Psoas muscle (tissue), 8 donors: ENCODE measurements at places on chromosomes 12 and 14.

GRCh38 chr14:92093320-92093719, 13.1 kb downstream of the ATXN3 start:
- H3K4me3 ChIP-seq = no peak overlapping the region
- H3K4me1 ChIP-seq = no peaks in the 10 kb centered on the region
- H3K27ac ChIP-seq = no peak overlapping the region
- no peaks in the 10 kb centered on the region for H3K27me3 ChIP-seq
- H3K36me3 ChIP-seq = peaks cover 68% of the 10 kb centered on the region

DNA sequence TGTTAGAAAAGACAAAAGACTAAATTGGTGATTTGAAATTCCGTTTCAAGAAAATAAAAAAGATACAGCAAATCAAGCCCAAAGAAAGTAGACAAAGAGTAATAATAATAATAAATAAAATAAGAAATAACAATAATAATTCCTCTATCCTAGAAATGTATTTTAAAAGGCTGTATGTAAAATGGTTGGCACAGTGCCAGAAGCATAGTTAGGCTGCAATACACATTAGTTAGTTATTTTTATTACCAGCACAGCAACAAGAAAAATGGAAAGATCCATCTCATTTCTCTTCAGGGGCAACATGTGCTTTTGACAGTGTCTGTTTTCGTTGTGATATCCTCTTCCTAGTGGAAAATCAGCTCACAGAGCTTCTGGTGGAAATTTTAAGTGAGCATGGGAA, 174.1 kb upstream of the TMTC1 start:
- no peak overlapping the region for H3K4me3 ChIP-seq
- H3K4me1 ChIP-seq = no peaks in the 10 kb centered on the region
- no peaks in the 10 kb centered on the region for H3K27me3 ChIP-seq
- H3K36me3 ChIP-seq = no peaks in the 10 kb centered on the region
- DNase-seq = no peak

- no peak overlapping the region for H3K27ac ChIP-seq
- H3K27me3 ChIP-seq = no peaks in the 10 kb centered on the region
- no peak for DNase-seq
- no peak overlapping the region for H3K4me3 ChIP-seq
- H3K4me1 ChIP-seq = no peaks in the 10 kb centered on the region
Observed at GRCh38 chr12:115078990-115079389, 395.0 kb upstream of the TBX3 start.

DNA sequence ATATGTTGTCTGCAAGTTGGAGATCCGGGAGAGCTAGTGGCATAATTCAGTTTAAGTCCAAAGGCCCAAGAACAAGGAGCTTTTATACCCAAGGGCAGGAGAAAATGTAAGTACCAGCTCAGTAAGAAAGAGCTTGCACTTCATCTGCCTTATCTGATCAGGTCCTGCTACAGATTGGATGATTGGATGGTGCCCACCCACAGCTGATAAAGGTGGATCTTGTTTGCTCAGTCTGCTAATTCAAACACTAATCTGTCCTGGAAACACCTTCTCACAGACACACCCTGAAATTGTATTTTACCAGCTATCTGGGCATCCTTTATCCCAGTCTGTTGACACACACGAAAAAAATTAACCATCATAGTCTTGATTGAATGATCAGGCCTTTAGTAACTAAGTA, 230.7 kb upstream of the SLC16A7 start:
- no peaks in the 10 kb centered on the region for H3K36me3 ChIP-seq
- no peaks in the 10 kb centered on the region for H3K4me1 ChIP-seq
- no peak overlapping the region for H3K27ac ChIP-seq
- DNase-seq = no peak

DNA sequence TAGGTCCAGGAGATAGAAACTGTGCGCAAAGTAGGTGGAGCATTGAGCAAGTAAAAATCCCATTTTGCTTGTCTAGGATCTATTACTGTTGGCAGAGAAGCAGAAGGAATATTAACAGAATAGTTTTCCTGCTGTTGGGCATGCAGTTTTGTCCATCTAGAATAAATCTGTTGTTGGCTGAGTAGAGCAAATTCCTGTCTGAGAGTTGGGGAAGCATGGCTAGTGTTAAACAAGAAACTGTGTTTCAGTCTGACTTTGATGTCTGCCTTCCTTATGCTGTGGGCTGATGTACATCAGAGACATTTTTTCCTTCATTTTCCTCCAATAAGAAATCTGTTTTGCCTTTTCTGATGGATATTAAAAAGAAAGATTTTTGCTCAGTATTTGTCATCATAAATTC, 98.2 kb downstream of the RAD52 start:
- H3K36me3 ChIP-seq = no peaks in the 10 kb centered on the region
- DNase-seq = no peak
- H3K27me3 ChIP-seq = no peaks in the 10 kb centered on the region
- H3K27ac ChIP-seq = peak overlapping the region; percentile 78
- peaks cover 48% of the 10 kb centered on the region for H3K4me1 ChIP-seq

- no peaks in the 10 kb centered on the region for H3K36me3 ChIP-seq
- H3K27ac ChIP-seq = no peak overlapping the region
- H3K27me3 ChIP-seq = no peaks in the 10 kb centered on the region
- H3K4me1 ChIP-seq = no peaks in the 10 kb centered on the region
- no peak overlapping the region for H3K4me3 ChIP-seq
Observed at GRCh38 chr12:46351138-46351537, 21.4 kb downstream of the SLC38A2 start.

GRCh38 chr14:73146111-73146510, 9.8 kb downstream of the PSEN1 start:
- no peaks in the 10 kb centered on the region for H3K27me3 ChIP-seq
- DNase-seq = no peak
- peaks cover 5% of the 10 kb centered on the region for H3K4me1 ChIP-seq
- H3K36me3 ChIP-seq = peaks cover 3% of the 10 kb centered on the region
- no peak overlapping the region for H3K27ac ChIP-seq

DNA sequence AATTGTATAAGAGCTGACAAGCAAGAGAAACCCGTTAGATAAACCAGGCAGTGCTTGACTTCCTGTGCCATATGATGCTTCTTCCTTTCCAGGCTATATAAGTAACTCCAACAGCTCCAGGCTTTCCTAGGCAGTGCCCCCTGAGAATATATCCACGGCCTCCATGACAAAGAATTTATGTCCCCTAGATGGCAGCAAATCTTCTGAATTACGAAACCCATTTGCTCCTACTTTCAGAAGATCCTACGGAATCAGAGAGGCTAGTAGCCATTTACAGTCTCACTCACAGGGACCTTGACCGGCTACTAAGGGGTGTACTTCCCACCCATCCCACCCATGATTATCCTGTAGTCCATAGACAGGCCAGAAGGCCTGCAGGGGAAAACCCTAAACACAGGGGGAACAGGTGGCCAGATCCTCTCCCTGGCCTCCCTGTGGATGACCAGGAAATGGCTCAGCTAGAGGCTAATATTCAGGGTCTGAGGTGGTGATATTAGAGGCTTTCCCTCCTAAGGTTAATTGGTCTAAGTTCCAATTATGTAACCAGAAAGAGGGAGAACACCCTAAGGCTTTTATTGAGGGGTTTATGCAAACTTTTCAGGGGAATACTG, 77.2 kb upstream of the DCD start:
- DNase-seq = no peak
- no peaks in the 10 kb centered on the region for H3K4me1 ChIP-seq
- no peak overlapping the region for H3K27ac ChIP-seq
- H3K27me3 ChIP-seq = peaks cover 2% of the 10 kb centered on the region

DNA sequence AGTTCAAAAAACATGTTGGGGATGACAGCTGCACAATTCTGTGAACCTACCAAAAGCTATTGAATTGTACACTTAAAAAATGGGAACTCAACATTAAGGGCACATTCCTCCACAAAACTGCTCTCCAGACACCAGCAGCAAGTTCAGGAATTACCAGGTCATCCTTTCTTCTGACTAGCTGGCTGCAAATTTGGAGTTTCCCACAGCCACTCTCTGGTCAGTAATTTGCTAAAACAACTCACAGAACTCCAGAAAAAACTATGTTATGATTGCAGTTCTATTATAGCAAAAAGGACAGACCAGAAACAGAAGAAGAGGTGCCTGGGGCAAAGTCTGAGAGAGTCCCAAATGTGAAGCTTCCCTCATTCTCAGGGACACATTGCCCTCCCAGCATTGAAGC, 20.1 kb upstream of the PLEKHD1 start:
- no peaks in the 10 kb centered on the region for H3K36me3 ChIP-seq
- no peaks in the 10 kb centered on the region for H3K4me1 ChIP-seq
- H3K27me3 ChIP-seq = no peaks in the 10 kb centered on the region
- no peak overlapping the region for H3K27ac ChIP-seq
- H3K4me3 ChIP-seq = no peak overlapping the region
- DNase-seq = no peak

- no peaks in the 10 kb centered on the region for H3K36me3 ChIP-seq
- H3K4me3 ChIP-seq = no peak overlapping the region
- H3K4me1 ChIP-seq = no peaks in the 10 kb centered on the region
- no peak overlapping the region for H3K27ac ChIP-seq
- H3K27me3 ChIP-seq = no peaks in the 10 kb centered on the region
Observed at GRCh38 chr14:62914025-62914424, 131.2 kb downstream of the KCNH5 start.

DNA sequence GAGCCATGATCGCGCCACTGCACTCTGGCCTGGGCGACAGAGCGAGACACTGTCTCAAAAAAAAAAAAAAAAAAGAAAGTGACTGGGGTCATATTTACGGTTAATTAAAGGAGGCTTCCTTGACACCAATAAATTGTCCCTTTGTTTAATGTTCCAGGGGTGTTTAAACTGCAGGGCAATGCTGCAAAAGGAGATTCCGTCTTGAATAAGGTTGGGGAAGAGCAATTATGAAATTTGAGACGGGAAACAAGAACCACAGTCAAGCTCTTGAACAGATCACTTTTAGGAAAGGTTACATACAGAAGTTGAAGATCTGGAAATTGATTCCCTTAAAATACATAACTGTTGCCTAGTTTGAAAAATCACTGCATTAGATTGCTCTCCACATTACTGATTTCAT, 292.9 kb downstream of the DAD1 start:
- no peaks in the 10 kb centered on the region for H3K27me3 ChIP-seq
- H3K4me1 ChIP-seq = no peaks in the 10 kb centered on the region
- no peak for DNase-seq
- H3K27ac ChIP-seq = no peak overlapping the region
- no peak overlapping the region for H3K4me3 ChIP-seq

DNA sequence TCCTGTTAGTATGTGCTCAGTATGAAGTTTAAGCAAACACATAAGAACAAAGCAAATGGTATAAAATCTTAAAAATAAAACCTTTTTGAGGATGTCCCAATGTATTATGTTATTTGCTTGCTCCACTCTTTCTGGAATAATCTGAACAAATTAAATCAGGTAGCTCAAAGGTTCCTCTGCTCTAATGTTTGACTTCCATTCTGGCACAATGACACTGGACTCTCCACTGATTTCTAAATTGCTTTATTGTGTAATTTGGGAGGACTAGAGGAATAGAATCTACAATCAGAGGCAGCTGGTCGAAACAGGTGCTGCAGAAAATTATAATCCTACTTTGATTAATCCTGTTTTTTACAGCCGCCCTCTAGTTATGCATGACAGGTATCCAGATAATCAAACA, 523.7 kb upstream of the FOXG1 start:
- no peak for DNase-seq
- no peak overlapping the region for H3K4me3 ChIP-seq
- H3K27me3 ChIP-seq = no peaks in the 10 kb centered on the region
- no peak overlapping the region for H3K27ac ChIP-seq

- H3K4me3 ChIP-seq = no peak overlapping the region
- no peak for DNase-seq
- H3K36me3 ChIP-seq = no peaks in the 10 kb centered on the region
- H3K27ac ChIP-seq = no peak overlapping the region
- no peaks in the 10 kb centered on the region for H3K4me1 ChIP-seq
- no peaks in the 10 kb centered on the region for H3K27me3 ChIP-seq
Observed at GRCh38 chr14:97061198-97061597, 264.0 kb downstream of the VRK1 start.

- no peak overlapping the region for H3K4me3 ChIP-seq
- H3K27ac ChIP-seq = peak overlapping the region; percentile 82
- peaks cover 33% of the 10 kb centered on the region for H3K4me1 ChIP-seq
- H3K36me3 ChIP-seq = peaks cover 71% of the 10 kb centered on the region
- DNase-seq = no peak
Observed at GRCh38 chr14:64763085-64763782, 59.0 kb downstream of the PLEKHG3 start.

DNA sequence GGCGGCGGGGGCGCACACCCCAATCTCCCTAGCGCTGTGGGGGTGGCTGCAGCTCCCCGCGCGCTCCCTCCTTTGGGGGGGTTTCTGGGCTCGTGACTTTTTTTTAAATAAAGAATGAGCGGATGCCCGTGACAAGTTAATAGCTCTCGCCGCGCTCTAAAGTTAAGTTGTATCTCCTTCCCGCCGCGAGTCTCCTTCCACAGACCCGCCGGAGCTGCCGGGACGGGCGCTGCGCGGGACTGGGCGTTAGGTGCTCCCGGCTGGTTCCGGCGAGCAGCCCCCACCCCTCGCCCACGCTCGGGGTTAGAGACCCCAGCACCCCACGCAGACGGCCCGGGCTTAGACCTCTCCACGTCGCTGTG, 82.6 kb upstream of the HMGA2 start:
- DNase-seq = no peak
- H3K27ac ChIP-seq = no peak overlapping the region

DNA sequence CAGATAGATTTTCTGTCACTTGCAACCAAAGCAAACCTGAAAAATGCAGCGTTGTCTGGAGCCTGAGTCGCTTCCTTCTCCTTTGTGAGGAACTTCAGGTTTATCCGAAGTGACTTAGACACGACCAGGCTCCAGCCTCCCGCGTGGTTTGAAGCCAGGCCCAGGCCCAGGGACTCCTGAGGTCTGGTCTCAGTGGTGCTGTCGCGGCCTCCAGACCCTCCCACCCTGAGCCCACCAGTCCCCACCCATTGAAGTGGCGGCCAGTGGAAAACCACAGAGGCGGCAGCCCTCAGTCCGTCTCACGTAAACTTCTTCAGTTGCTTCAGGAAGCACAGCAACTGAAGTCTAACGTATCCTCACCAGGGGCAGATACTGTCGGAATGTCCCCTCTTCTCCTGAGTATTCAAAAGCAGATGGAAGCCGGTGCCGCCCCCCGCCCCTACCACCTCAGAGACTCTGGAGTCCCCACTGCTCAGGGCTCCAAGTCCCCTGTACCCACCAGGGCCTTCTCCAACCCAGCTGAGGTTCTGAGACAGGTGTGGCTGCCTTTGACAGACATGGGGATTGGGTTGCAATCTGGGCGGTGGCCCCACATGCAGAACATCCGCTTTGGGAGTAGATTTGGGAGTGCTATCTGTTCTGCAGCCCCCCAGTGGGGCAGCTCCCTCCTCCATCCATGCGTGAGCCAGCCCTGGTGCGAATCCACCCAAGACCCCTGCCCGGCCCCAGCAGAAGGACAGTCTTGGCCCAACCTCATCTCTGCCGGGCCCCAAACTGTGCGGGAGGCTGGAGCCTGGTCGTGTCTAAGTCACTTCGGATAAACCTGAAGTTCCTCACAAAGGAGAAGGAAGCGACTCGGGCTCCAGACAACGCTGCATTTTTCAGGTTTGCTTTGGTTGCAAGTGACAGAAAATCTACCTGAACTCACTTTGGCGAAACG, 26.6 kb upstream of the GALNT9 start:
- H3K36me3 ChIP-seq = no peaks in the 10 kb centered on the region
- peak; percentile 0 for DNase-seq
- no peak overlapping the region for H3K4me3 ChIP-seq

GRCh38 chr12:30797689-30798088, 42.9 kb upstream of the CAPRIN2 start:
- no peaks in the 10 kb centered on the region for H3K36me3 ChIP-seq
- H3K4me3 ChIP-seq = no peak overlapping the region
- H3K27me3 ChIP-seq = no peaks in the 10 kb centered on the region
- no peak for DNase-seq

GRCh38 chr12:119696943-119697342, 29.0 kb downstream of the PRKAB1 start:
- no peaks in the 10 kb centered on the region for H3K4me1 ChIP-seq
- DNase-seq = no peak
- H3K4me3 ChIP-seq = no peak overlapping the region
- no peaks in the 10 kb centered on the region for H3K36me3 ChIP-seq
- no peak overlapping the region for H3K27ac ChIP-seq
